AG04449 (cell line): ENCODE measurements at places on chromosomes 12 and 14.

DNA sequence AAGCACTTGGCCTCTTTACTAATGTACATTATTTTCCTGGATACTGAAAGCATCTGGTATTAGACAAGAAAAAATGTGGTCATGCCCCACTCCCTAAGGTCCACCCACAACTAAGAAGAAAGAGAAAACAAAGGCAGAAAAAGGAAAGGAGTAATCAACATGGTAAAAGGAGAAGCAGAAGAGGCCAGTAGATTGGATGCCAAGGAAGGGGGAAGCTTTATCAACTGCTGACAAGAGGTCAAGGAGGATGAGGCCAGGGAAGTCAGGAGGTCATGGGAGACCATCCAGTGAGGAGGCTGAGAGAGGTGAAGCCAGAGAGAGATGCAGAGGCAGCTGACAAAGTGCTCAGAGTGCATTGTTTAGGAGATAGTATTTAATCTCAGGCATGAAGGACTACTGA, 383.5 kb downstream of the ZFP36L1 start:
- DNase-seq = no peak

DNA sequence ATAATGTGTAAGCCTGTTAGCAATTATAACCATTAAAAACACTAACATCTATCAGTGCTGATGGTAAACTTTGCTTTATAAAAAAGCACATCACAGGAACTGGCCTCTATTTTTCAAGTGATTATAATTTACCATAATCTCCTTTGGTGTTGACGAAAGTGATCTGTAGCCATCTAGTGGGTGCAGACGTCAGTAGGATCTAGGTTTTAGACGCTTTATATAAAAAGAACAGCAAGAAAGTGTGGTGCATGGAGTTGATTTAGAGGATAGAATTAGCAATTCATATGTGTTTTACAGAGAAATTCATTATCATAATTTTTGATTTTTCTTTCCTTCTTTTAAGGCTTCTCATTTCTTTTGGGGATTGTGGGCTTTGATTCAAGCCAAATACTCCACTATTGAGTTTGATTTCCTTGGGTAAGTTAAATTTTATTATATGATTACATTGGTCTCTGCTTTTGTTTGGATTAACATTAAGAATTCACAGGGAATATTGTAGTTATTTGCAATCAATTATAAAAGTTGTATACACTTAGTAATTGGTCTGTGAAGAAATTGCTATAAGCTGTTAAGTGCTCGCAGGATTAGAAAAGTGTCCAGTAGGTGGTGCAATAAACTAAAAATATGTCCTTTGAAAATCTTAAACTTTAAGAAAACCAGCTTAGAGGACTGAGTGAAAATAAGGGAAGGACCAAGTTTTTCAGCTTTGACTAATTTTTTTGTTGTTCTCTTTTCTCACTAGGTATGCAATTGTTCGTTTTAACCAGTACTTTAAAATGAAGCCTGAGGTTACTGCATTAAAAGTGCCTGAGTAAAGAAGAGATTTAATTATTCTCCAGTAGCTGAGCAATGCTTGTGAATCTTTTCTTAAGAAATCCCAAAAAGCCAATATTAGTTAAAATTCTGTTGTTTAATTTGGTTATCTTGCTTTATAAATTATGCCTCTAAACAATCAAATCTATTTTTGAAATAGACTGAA, 59.5 kb downstream of the ETNK1 start:
- no peak for DNase-seq

GRCh38 chr12:12916135-12916944, 25.0 kb downstream of the GPRC5A start:
- DNase-seq = no peak

- DNase-seq = no peak
These were observed 176.7 kb upstream of the BCL2L14 start for GRCh38 chr12:11893998-11894397.

- DNase-seq = no peak
These were observed 140.8 kb upstream of the CNTN1 start for GRCh38 chr12:40551466-40551865.

DNA sequence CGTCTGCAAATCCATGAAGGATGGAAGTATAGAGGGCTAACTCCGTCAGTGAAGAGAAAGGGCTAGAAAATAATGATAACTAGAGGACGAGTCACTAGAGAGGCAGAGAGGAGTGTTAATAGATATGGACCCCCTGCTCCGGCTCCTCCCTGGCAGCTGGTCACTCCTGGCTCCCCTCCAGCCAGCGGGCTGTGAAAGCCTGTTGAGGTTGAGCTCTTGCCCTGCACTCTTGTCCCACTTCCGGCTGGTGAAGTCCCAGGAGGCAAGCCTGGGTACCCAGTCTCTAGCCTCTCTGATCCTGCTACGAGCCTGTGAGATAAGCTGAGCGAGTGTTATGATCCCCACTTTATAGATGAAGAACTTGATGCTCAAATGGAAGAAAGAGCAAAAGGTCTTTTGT, 90.3 kb downstream of the RFX4 start:
- DNase-seq = no peak
